NCI-H345 (cell line): ENCODE measurements at places on chromosomes 1 and 21.
A peak's percentile ranks its signal among the peaks of the same experiment; 100 is the strongest.

DNA sequence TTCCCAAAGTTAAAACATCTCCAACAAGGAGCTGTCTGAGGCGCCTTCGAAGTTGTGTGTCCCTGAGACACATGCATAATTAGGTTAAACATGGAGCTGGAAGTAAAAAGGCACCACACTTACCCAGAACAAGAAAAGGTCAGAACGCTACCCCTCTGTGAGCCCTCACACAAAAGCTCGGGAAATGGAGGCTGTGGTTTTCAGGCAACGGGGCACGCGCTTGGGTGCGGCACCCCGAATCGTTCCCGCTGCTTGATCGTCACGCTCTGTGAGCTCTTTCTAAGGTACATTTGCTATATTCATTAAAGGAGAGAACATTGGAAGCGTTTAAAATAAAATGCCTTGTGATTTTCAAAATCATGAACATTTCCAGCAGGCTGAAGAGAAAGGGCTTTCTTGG lies 12.5 kb downstream of the CAPN8 start:
- DNase-seq: no peak

DNA sequence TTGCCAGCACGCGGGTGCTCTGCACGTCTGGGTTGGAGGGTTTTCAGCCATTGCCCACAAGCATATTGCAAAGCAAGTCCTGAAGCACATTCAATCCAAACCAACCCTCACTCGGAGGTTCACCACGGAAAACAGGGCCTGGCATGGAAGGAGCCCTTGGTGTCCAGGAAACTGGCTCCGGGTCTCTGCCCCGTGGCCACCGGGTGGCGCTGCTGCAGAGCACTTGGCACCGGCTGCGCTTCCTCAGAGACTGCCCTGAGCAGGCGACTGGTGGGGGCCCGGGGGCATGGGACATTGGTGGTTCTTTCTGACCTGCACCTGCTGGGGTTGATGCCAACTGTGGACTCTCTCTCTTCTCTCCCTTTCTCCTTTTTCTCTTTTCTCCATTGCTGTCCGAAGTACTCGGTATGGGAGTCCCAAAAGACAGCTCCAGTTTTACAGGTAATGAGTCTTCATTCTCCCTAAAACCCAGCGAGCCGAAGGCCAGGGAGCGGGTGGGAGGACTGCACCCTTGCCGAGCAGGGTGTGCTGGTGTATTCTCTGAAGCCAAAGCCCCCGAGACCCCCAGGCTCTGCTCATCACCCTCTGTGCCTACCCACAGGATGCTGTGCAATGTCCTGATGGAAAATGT lies 4.1 kb upstream of the KCNAB2 start:
- no peak for DNase-seq

DNA sequence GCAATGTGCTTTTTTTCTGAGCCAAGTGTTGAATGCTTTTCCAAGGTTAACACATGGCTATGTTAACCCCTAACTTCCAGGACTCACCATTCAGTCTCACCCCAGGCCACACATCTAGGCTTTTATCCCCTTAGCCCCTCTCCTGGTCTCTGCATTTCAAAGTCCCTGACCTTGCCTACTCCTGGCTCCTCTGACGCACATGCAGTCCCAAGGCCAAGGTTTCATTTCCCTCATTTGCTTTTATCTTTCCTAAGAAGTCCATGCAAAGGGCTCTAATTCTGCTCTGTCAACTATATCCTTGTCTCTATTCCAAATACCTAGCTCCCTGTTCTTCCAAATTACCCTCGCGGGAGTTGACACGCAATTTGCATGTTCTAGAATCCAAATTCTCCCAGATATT lies 25.4 kb downstream of the SLC30A10 start:
- no peak for DNase-seq

- peak; percentile 43 for DNase-seq
Observed at GRCh38 chr1:63713627-63714481, 60.0 kb upstream of the ROR1 start.

DNA sequence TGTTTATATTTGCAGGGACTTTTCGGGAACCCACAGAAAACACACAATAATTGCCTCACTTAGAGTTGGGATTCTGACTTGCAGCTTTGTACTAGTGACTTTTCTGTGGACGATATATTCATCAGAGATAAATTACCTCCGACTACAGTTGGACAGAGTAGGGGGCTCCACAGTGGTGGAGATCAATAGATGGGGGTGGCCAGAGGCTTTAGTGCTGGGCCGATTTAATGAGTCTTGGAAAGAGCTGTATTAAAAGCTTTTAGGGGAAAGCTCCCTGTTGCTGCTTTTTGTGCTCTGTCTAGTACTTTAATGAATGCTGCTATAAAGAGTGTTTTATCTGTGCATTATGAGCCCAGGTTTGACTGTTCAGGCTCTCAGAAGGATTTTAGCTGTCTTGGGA lies 359.2 kb upstream of the DPYD start:
- no peak for DNase-seq

GRCh38 chr1:3763351-3764125 lies 9.0 kb upstream of the SMIM1 start:
- DNase-seq: no peak

DNA sequence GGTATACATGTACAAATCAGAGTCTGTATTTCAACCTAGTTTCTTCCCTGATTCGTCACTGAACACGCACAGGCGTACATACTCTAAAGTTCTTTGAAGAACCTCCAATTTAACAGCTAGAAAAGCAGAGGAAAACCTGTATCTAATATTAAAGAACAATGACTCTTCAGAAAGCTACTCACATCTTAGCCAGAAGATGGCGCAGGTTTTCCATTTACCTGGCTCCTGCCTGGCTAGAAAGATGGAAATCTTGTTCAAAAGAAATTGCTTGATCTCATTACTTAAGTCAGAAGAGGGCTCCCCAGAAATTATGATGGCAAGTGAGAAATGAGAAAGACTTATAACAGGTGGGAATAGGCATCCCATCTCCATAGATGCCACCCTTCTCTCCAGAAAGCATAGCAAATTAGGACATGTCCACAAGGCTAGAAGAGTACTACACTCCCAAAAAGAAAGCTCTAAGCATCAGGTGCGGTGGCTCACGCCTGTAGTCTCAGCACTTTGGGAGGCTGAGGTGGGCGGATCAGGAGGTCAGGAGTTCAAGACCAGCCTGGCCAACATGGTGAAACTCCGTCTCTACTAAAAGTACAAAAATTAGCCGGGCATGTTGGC lies 19.0 kb upstream of the L1TD1 start:
- DNase-seq: peak; percentile 40

- no peak for DNase-seq
Observed at GRCh38 chr1:247402120-247402675, 13.8 kb upstream of the NLRP3 start.

DNA sequence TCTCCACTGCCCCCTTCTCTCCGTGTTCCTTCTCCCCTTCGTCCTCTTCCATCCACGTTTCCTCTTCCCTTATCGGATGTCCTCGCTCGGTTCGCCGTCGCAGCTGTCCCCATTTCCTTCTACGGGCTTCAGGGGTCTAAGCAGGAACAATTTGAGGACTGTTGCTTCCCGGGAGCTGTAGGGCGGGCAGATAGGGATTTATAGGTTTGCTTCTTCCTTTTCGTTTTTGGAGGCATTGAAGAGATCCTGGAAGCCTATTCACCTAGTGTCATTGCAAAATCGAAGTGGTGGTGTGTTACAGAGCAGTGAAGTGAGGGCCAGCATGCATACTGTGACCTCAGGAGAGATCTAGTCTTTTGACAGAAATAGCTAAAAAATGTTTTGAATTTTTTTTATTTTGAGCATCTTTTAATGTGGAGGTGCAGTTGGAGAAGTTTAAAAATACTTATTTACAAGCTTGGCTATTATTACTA lies 897 bp downstream of the ZYG11B start:
- no peak for DNase-seq

DNA sequence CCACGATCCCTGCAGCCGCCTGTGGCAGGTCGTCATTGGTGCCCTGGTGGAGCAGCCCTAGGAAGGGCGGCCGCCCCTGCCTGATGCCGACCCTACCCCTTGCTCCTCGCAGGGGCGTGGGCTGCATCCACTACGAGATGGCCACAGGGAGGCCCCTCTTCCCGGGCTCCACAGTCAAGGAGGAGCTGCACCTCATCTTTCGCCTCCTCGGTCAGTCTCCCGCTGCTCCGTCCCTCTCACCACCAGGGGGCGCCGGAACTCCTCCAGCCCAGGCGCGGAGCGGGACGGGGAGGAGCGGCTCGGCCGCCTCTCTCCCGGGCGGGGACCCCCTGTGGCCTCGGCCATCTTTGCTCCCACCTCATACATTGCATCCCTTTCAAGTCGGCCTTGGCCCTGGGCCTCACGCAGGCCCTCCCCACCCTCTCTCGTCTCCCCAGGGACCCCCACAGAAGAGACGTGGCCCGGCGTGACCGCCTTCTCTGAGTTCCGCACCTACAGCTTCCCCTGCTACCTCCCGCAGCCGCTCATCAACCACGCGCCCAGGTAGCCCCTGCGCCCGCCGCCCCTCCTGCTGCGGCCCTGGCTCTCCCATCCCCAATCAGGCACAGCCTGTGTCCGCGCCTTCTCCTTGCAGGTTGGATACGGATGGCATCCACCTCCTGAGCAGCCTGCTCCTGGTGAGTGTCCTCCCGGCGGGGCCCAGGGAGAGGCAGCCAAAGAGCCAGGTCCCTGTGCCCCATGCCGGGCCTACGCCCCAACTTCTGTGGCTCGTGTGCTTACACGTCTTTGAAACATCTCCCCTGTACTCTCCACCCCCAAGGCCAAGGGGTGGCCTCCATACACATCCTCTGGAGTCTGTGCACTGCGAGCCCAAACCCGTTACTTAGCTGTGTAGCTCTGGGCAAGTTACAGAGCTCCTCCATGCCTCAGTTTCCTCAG lies 24.7 kb downstream of the CDK18 start:
- DNase-seq: peak; percentile 81

GRCh38 chr1:8073112-8073855 lies 47.2 kb upstream of the ERRFI1 start:
- DNase-seq: no peak

DNA sequence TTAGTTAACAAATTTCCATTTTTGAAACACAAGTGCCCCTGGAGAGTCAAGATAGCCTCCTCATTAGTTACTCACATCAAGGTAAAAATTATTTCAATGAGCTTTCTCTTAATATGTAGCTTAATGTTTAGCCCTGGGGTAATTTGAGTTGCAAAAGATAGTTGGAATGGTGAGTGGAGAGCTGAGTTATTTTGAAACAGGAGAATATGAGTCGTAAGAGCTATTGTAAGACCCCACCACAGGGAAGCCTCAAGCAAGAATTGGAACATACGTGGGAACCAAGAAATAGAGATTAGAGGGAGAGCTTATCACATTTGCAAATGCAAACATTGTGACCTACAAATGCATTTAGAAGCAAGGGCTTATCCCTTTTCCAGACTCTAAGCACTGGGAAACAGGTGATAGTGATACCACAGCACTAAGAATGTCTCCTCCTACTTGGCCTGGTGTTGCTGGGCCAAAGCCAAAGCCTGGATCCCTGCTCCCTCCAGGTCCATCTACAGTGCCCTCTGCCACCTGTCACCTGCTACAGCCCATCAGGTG lies 635.1 kb downstream of the PTPRC start:
- no peak for DNase-seq

DNA sequence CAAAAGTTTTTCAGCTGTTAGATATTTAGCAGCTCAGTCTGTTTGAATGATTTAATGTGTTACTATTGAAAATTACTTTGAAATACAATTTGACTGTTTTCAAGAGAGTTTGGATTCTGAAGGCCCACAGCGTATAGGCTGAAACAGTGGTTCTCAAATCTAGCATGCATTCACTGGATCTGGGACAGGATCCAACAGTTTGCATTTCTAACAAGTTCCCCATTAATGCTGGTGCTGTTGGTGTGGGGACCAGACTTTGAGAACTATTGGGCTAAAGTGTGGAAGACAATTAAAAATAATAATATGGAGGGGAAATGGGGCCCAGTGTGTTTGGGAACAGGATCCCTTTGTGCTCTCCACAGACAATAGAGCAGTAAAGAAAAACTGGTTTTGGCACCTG lies 31.9 kb downstream of the ITSN1 start:
- no peak for DNase-seq
